Myometrial cell (primary cell): ENCODE measurements at places on chromosomes 16 and 17. TPM values are rescaled to one million over a fixed set of nuclear protein-coding genes. Genes with fewer than 3 reads are reported as not detected.

Gene RNF112
- 3.0 and 4.3 TPM in 2 replicates for total RNA-seq

Gene TBC1D26
- total RNA-seq: not detected in 2 replicates

Gene TBX6
- total RNA-seq: 0.35 and 0.86 TPM in 2 replicates

Gene IRX5
- not detected in 2 replicates for total RNA-seq

Gene FBXL20
- total RNA-seq: 8.2 and 9.2 TPM in 2 replicates

Gene CTRB2
- not detected in 2 replicates for total RNA-seq

Gene SDR42E1
- total RNA-seq: 0.29 and 0.35 TPM in 2 replicates

Gene RHBDL1
- total RNA-seq: 0.58 and 2.7 TPM in 2 replicates

Gene WFDC1
- not detected in 2 replicates for total RNA-seq

Gene DNAH17
- total RNA-seq: not detected in 2 replicates

Gene WIPI1
- 73.2 and 75.0 TPM in 2 replicates for total RNA-seq

Gene HOXB13
- total RNA-seq: not detected in 2 replicates

Gene DBNDD1
- total RNA-seq: under 0.01 and 0.53 TPM in 2 replicates

Gene EVPLL
- not detected in 2 replicates for total RNA-seq

Gene MYLK3
- total RNA-seq: under 0.01 and 0.18 TPM in 2 replicates

Gene CRYBA1
- not detected in 2 replicates for total RNA-seq

Gene RAB11FIP4
- 0.18 and 0.86 TPM in 2 replicates for total RNA-seq

Gene KRTAP2-1
- total RNA-seq: not detected in 2 replicates

Gene ODAD4
- 0.71 and 1.7 TPM in 2 replicates for total RNA-seq

Gene SOX15
- total RNA-seq: 2.5 TPM in 1 of 2 replicates, not detected in the other

Gene PHLPP2
- 4.0 and 6.0 TPM in 2 replicates for total RNA-seq

Gene TRAF4
- 28.2 and 38.3 TPM in 2 replicates for total RNA-seq

Gene CD7
- total RNA-seq: 0.53 TPM in 1 of 2 replicates, not detected in the other

Gene KCNJ2
- 0.53 and 0.58 TPM in 2 replicates for total RNA-seq

Gene ARHGDIG
- total RNA-seq: not detected in 2 replicates

Gene KRTAP16-1
- total RNA-seq: not detected in 2 replicates

Gene HAP1
- total RNA-seq: not detected in 2 replicates

Gene ADGRG1
- total RNA-seq: under 0.01 TPM in 2 replicates

Gene KRT14
- total RNA-seq: not detected in 2 replicates

Gene GINS3
- 2.1 and 4.9 TPM in 2 replicates for total RNA-seq

Gene OTOP2
- not detected in 2 replicates for total RNA-seq

Gene MAP3K14
- 8.7 and 11.2 TPM in 2 replicates for total RNA-seq
